Stimulated activated CD8-positive, alpha-beta memory T cell treated with anti-CD3 and anti-CD28 coated beads, Interleukin-2, amount 100 ng/mL, for 48 hours (primary cell): ENCODE measurements at places on chromosomes 11 and 22.

DNA sequence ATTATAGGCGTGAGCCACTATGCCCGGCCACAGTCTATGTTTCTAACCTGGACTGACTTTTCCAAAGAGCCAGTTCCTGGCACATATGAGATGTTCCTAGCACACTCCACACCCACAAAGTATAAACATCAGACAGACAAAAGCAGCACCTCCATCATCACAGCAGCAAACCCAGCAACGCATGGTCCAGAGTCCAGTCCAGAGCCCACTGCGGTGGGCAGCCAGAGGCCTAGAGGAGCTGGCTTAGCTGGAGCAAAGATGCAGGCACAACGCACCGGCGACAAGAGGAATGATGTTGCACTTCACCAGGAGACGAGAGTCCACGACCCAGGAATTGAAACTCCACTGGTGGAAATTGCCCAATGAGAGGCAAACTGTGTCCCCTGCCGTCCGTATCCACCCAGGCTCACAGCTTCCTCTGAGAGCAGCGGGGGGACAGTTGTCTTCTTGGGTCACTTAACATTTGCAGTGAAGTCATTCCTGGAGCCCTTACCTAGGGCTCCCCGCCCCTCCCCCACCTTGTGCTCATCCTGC, 36.6 kb downstream of the RPS6KA4 start:
- DNase-seq = no peak

- DNase-seq = no peak
These were observed 3.3 kb downstream of the BDNF start for GRCh38 chr11:27696961-27697360.

DNA sequence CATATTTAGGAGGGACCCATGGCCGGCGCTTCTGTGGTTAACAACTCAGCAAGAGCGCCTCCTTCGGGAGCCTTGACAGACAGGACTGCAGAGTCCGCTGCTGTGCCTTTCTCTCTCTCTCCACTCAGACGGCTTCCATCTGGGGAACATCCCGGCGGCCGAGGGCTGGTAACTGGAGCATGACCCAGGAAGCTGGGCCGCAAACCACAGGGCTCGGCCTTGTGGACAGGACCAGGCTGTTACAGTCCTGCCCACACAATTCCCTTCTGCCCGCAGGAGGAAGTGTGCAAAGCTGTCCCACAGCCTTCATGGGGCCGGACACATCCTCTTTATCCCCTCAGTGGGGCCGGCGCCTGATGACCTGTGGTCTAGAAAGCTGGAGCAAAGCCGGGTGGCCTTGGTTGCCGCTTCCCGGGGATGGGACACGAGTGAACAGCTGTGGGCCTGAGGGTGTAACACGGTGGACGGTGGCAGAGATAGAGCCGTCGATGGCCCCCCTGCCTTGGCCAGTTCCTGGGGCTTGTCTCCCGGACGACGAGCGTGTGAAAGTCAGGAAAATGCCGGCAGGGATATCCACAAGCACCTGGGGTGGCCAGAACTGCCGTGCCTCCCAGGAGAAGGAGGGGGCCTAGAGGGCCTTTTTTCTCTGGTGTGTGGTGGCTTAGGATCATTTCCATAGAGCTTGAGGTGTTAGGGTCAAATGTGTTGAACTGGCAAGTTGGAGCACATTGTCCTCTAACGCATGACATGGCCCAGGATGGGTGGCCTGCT, 50.1 kb downstream of the FBLN1 start:
- no peak for DNase-seq

GRCh38 chr11:113295993-113296392, 18.4 kb upstream of the TTC12 start:
- no peak for DNase-seq

- no peak for DNase-seq
These were observed 67.9 kb upstream of the API5 start for GRCh38 chr11:43243927-43244326.

GRCh38 chr22:35914665-35915476, 113.8 kb downstream of the RBFOX2 start:
- no peak for DNase-seq

DNA sequence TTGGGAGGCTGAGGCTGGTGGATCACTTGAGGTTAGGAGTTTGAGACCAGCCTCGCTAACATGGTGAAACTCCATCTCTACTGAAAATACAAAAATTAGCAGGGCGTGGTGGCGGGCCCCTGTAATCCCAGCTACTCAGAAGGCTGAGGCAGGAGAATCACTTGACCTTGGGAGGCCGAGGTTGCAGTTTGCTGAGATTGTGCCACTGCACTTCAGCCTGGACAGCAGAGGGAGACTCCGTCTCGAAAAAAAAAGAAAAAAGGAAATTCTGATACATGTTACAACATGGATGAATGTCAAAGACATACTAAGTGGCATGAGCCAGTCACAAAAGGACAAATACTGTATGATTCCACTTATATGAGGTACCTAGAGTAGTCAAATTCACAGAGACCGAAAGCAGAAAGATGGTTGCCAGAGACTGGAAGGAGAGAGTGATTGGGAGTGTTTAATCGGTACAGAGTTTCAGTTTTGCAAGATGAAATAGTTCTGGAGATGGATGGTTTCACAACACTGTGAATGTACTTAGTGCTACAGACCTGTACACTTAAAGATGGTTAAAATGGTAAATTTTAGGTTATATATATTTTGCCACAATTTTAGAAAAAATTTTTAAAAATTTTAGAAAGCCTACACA, 92.3 kb downstream of the BLID start:
- no peak for DNase-seq

DNA sequence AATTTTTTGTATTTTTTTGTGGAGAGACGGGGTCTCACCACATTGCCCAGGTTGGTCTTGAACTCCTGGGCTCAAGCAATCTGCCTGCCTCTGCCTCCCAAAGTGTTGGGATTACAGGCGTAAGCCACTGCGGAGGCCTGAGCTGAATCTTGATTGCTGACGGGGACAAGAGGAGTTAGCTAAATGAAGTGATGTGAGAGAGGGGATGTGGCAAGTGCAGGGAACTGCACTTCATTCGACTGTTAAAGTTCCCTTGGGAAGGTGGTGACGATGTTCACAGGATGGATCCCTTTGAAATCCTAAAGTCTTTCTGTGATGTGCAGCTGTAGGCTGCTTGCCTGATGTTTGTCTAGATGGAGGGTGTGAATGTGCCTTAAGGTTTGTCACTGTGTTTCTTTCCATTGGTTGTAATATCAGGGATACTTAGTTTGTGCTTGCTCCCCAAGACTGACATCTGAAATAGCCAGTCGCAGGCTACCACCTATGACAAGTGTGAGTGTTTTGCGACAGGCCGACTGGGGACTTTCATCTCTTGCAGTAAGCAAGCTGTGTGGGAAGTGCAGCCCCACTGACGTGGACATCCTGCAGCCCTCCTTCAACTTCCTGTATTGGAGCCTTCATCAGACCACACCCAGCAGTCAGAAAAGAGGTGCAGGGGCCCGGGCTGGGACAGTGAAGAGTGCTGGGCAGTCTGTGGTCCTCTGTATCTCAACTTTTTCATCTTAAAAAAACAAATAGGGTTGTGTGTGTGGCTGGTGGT, 19.6 kb upstream of the CCDC134 start:
- peak; percentile 79 for DNase-seq

GRCh38 chr11:35061516-35062440, 77.2 kb upstream of the CD44 start:
- no peak for DNase-seq

- no peak for DNase-seq
These were observed 274.7 kb downstream of the MN1 start for GRCh38 chr22:27526901-27527300.

DNA sequence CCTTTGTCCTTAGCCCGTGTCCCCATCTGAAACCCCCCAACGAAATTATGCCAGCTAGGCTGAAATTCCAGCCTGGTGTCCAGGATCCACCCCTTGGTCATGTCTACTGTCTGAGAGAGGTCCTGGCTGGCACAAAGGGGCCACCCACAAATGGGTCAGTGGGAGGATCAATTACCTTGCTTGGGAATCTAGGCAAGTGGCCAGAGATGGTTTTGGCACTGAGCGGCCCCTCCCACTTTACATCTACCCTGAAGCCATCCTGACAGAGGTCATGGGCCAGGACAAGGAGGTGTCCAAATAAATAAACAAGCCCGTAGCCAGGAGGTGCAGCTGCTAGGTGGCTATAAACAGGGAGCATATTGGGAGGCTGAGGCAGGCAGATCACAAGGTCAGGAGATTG, 311.5 kb downstream of the MN1 start:
- DNase-seq = no peak

GRCh38 chr22:23315341-23315917, 135.1 kb downstream of the BCR start:
- DNase-seq = peak; percentile 46

DNA sequence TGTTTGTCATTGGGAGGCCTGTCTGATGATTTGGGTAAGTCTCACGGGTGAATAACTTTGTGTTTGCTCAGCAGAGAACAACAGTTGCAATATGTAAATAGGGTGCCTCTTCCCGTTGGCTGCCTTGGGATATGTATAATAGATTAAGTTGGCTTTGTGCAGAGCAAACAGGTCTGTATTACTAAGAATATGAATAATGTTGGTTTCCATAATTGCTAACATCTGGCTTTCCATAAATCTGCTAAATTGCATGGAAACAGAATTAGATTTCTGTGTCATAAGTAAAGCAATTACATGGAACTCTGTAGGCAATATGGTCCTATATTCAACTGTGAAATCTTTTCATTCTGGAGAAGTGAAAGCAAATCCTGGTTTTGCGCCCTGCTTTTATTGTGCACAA, 636.0 kb upstream of the ANO5 start:
- no peak for DNase-seq

- no peak for DNase-seq
These were observed 44.0 kb downstream of the KIAA1671 start for GRCh38 chr22:24996420-24996952.

DNA sequence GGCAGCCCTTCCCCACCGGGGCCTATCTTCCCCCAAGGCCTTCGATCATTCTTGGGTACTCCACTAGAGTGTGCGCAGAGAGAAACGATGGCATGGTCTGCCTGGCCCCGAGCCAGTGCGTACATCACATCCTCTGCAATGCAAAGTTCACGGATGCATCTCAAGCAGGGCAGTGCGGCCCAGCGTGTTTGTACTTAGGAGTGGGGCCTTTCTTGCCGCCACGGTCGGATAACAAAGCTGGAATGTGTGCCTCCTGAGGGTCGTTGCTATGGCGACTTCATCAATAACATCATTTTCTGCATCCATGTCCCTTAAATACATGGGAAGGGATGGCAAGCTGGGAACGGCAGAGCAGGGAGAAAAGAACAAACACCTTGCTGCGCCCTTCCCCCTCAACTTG, 73.9 kb downstream of the SCUBE1 start:
- no peak for DNase-seq

GRCh38 chr11:43376594-43376993, 17.9 kb downstream of the TTC17 start:
- no peak for DNase-seq

DNA sequence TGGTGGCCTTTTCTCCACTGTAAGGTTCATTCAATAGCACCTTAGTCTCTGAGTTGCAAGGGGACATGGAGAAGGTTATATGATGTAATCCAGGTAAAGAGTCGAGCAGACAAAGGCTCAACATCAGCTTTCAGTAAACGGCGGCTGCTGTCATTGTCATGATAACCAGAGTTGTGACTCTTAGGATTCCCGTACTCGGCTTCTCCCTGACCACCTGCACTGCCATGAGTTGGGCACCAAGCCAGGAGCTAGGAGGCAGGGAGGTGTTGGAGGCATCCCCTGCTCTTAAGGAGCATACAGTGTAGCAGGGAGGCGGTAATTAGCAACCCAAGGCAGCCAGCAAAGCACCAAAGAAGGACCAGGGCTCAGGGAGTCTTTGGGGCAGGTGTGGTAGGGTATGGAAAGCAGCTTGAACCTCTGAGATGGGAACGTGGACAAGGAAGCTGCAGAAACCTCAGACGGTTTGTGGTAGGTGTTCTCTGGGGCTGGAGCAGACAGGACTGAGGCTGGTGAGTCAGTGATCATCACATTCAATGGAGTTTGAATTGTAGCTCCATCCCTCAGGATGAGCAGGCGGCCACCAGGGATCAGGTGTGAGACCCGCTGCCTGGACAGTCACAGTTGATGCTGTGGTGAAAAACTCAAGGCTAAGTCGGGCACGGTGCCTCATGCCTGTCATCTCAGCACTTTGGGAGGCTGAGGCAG, 31.7 kb downstream of the LIF start:
- no peak for DNase-seq

- DNase-seq = no peak
These were observed 1.3 kb upstream of the PVALB start for GRCh38 chr22:36818010-36818642.

DNA sequence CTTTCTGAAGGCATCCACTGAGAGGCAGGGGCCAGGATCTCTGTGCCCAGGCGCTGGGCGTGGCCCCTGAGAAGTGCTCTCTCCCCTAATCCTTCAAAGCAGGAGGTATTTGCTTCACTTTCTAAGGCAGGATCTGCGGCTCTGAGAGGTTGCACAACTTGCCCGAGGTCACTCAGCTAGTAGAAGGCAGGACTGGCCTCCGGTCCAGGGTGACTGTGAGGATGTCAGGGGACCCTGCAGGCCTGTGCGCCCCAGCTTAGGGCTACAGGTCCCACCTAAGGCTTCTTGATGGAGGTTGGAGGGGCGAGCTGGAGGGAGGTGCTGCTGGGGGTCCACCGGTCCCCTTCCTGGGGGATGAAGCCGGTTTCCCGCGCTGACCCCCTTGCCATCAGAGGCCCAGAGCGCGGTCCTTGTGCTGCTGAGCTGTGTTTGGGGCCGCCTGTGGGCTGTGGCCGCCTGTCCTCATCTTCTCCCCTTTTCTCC, 979 bp downstream of the SMIM38 start:
- no peak for DNase-seq
